Activated T-helper 1 cell treated with anti-CD3 and anti-CD28 coated beads, Interleukin-12 subunit alpha, Interleukin-12 subunit beta, Interleukin-2, Interleukin-4 antibody, amounts not matched to agents 30 ng/mL and 10 ng/mL and 1 ng/mL, durations not matched to agents 14 hours and 24 hours and 36 hours (primary cell): ENCODE measurements at places on chromosomes 6 and 20. TPM values are rescaled to one million over a fixed set of nuclear protein-coding genes. Genes with fewer than 3 reads are reported as not detected.
A peak's percentile ranks its signal among the peaks of the same experiment; 100 is the strongest.

The CD24 gene
- 0.56 and 0.65 TPM in 2 replicates for total RNA-seq

The C20orf202 gene
- total RNA-seq: not detected in 2 replicates

DNA sequence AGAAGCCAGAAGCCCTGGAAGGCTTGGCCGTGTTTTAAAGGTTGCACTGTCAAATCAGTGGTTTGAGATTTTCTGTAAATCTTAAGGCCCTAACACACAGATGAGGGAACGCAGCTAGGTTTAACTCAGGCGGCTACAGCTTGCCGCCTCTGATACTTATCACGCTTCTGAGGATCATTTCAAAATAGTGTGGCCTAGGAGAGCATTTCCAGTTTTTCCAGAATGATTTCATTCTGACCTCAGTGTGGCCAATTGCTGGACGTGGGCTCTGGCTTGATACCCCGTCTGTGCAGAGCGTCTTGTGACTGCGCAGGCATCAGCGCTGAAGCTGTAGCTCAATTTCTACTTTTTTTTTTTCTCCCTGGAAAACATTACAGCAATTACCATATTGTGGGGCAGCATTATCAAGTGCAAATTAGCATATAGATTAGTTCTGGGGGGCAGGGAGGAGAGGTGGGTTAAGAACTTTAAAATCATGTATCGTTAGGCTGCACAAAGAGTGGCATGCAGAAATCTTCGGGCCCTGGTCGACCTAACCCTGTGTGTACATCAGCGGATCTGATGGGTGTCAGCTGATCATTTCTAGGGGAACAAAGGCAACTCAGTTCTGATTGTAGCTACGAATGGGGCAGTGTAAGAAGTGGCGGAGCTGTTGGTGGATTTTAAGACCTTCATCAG is 105.0 kb upstream of the EEF1E1 start:
- H3K36me3 ChIP-seq: no peaks in the 10 kb centered on the region
- H3K27me3 ChIP-seq: peaks cover 5% of the 10 kb centered on the region
- H3K27ac ChIP-seq: no peak overlapping the region
- no peak for DNase-seq
- no peak overlapping the region for H3K4me3 ChIP-seq

The RAB5IF gene
- 112 and 119 TPM in 2 replicates for total RNA-seq

DNA sequence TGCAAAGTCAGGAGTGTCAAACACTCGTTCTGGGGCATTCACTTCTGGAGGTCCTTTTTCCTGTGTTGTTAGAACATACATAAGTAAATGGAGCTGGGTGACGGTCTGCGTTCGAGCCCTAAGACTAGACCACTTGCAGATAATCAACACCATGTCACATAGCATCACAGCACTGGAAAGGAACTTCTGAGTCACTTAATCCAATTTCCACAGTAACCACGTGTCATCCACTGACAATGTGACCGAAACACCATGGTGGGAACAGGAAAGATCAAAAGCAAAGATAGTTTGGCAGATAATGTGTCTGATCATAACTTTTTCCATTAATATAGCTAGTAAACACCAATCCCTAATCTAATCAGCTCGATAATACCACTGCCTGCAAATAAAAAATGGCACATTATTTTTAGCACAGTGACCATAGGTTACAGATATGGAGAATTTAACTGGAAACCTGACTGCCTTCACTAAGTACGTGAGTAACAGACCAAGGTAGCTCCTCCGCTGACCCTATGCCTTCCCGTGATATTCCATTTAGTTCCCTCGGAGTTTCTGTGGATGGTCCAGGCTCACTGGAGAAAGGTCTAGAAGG is 34.8 kb downstream of the WRNIP1 start:
- no peaks in the 10 kb centered on the region for H3K27me3 ChIP-seq
- no peak overlapping the region for H3K4me3 ChIP-seq
- peak overlapping the region; percentile 62 for H3K27ac ChIP-seq
- H3K4me1 ChIP-seq: peaks cover 44% of the 10 kb centered on the region

The FNDC1 gene
- 0.02 TPM in 1 of 2 replicates, not detected in the other for total RNA-seq

The NUP43 gene
- 81.3 and 90.5 TPM in 2 replicates for total RNA-seq

DNA sequence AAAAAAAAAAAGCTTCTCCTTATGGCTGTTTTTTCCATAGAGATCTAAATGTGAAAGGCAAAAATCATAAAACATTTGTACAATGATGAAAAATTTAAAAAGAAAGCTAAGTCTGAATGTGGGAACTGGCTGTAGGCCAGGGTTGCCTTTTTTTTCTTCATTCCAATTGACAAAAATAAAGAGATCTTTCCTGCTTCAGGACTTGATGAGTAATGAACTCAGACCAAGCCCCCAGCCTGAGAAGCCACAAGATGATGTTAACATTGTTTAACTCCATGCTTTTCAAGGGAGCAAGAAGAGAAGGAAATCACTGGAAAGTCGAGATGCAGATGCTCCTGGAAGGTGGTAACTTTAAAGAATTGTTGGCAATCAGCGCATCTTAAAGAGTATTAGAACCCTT is 41.4 kb downstream of the TRMT6 start:
- no peak for DNase-seq
- peaks cover 7% of the 10 kb centered on the region for H3K4me1 ChIP-seq
- no peak overlapping the region for H3K27ac ChIP-seq
- peaks cover 44% of the 10 kb centered on the region for H3K27me3 ChIP-seq
- H3K36me3 ChIP-seq: no peaks in the 10 kb centered on the region
- no peak overlapping the region for H3K4me3 ChIP-seq

The OVOL2 gene
- not detected in 2 replicates for total RNA-seq

- no peaks in the 10 kb centered on the region for H3K4me1 ChIP-seq
- DNase-seq: no peak
- no peak overlapping the region for H3K4me3 ChIP-seq
- no peaks in the 10 kb centered on the region for H3K27me3 ChIP-seq
- no peaks in the 10 kb centered on the region for H3K36me3 ChIP-seq
Measured at GRCh38 chr20:10634683-10635411, 39.0 kb downstream of the JAG1 start.

- H3K27ac ChIP-seq: no peak overlapping the region
- H3K27me3 ChIP-seq: peaks cover 14% of the 10 kb centered on the region
- DNase-seq: no peak
- H3K4me3 ChIP-seq: no peak overlapping the region
- H3K4me1 ChIP-seq: no peaks in the 10 kb centered on the region
- no peaks in the 10 kb centered on the region for H3K36me3 ChIP-seq
Measured at GRCh38 chr20:40806929-40807820, 118.1 kb upstream of the MAFB start.

DNA sequence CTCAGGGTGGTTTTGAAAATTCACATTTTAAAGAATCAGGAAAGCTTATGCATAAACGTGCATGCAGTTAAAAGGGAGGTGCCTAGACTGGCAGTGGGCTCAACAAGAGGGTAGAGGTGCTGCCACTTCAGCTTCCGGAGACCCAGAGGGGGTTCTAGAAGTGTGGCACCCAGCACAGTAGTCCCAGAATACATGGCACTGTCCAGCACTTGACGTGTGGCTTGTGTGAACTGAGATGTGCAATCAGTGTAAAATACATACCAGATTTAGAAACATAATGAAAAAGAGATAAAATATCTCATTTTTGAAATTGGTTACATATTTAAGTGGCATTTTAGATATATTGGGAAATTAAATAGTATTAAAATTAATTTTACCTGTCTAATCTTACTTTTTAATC is 89.3 kb downstream of the RIN2 start:
- H3K4me1 ChIP-seq: no peaks in the 10 kb centered on the region
- no peaks in the 10 kb centered on the region for H3K36me3 ChIP-seq
- DNase-seq: no peak
- no peak overlapping the region for H3K27ac ChIP-seq
- no peak overlapping the region for H3K4me3 ChIP-seq

DNA sequence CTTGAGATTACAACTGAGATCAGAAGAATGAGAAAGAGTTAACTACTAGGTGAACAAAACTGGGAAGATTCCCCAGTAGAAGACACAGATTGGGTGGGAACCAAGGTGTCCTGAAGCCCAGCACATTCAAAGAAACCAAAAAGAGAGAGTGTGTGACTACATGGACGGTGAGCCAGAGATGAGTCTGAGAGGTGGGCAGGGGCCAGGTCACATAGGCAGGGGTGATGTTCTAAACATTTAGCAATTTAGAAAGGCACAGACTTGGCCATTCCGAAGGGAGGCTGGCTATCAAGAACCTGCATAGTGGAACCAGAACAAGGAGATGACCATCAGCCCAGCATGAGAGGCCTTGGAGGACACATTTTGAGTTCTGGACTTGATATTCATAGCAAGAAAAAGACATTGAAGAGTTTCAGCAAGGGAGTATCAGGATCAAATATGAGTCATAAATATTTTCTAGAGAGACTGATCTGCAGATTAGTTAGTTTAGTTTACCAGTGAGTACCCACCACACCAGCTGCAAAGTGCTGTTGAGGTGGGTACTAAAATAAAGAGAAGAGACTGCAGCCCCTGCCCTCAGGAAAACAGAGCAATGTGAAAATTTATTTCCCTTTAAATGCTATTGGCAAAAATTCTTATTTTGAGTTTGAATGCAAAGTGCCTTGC is 340.5 kb upstream of the PRDM1 start:
- DNase-seq: no peak
- H3K36me3 ChIP-seq: peaks cover 6% of the 10 kb centered on the region
- H3K27me3 ChIP-seq: no peaks in the 10 kb centered on the region
- peak overlapping the region; percentile 2 for H3K27ac ChIP-seq
- H3K4me3 ChIP-seq: peak overlapping the region; percentile 1

DNA sequence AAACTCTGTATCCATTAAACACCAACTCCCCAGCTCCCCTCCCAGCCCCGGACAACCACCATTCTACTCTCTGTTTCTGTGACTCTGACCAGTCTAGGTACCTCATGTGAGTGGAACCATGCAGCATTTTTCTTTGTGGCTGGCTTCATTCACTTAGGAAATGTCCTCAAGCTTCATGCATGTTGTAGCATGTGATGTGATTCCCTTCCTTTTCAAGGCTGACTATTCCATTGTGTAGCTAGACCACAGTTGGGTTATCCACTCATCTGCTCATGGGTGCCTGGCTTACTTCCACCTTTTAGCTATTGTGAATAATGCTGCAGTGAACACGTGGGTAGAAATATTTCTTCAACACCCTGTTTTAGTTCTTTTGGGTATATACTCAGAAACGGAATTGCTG is 8.8 kb upstream of the BPHL start:
- no peak overlapping the region for H3K4me3 ChIP-seq
- H3K4me1 ChIP-seq: no peaks in the 10 kb centered on the region
- no peaks in the 10 kb centered on the region for H3K27me3 ChIP-seq
- no peak overlapping the region for H3K27ac ChIP-seq
- H3K36me3 ChIP-seq: peaks cover 51% of the 10 kb centered on the region

GRCh38 chr6:7585287-7585930 is 4.6 kb upstream of the SNRNP48 start:
- no peak overlapping the region for H3K4me3 ChIP-seq
- DNase-seq: no peak
- H3K27ac ChIP-seq: no peak overlapping the region
- H3K27me3 ChIP-seq: peaks cover 3% of the 10 kb centered on the region

The SUMO4 gene
- 11.6 and 12.0 TPM in 2 replicates for total RNA-seq

The SIRPB1 gene
- 1.6 and 3.3 TPM in 2 replicates for total RNA-seq

- no peak for DNase-seq
- H3K4me3 ChIP-seq: no peak overlapping the region
- peaks cover 15% of the 10 kb centered on the region for H3K4me1 ChIP-seq
- peaks cover 13% of the 10 kb centered on the region for H3K27me3 ChIP-seq
- H3K36me3 ChIP-seq: no peaks in the 10 kb centered on the region
- H3K27ac ChIP-seq: no peak overlapping the region
Measured at GRCh38 chr6:7647504-7647903, 57.5 kb downstream of the SNRNP48 start.

DNA sequence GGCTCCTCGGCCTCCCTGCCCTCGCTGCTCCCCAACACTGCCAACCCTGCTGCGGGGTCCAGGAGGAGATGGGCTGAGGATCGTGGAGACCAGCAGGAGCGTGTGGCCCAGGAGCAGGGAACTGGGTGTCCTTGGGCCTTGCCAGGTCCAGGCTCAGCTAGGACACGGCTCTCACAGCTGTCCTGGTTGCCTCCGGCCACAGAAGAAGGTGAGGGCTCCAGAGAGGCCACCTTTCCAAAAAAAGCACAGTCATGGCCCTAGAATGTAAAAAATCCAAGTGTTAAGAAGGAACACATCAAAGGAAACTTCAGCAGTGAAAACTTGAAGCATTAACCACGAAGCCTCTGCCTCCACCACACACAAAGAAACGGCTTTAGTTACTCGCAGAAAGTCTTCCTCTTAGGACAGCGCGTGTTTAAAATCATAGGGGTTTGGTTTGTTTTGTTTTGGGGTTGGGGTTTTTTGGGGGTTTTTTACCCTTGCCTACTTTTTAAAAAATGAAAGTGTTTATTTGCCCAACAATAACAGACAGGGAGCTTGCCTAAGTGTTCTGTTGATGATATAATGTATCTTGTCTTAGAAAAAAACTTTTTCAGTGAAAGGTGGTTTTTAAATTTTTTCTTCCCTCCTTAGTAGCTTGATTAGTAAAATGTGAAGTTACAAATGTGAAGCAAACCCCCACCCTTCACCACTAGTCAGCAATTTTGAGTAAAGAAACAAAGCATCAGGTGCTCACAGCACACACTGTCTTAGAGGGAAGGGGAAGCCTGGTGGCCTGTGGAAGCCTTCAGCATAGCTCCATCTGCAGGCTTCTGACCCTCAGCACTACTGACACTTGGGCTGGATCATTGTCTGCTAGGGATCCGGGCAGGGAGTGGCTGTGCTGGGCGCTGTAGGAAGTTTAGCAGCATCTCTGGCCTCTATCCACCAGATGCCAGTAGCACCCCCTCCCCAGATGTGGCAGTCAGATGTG is 60.0 kb downstream of the PTPN1 start:
- DNase-seq: peak; percentile 47
- peak overlapping the region; percentile 51 for H3K4me3 ChIP-seq
- H3K27me3 ChIP-seq: no peaks in the 10 kb centered on the region
- peaks cover 69% of the 10 kb centered on the region for H3K4me1 ChIP-seq
- H3K27ac ChIP-seq: peak overlapping the region; percentile 87

The DCDC2 gene
- total RNA-seq: not detected in 2 replicates

- no peak overlapping the region for H3K4me3 ChIP-seq
- H3K27me3 ChIP-seq: no peaks in the 10 kb centered on the region
Measured at GRCh38 chr6:85662251-85662650, 19.6 kb upstream of the SYNCRIP start.

GRCh38 chr6:39075807-39076622 is 27.4 kb downstream of the GLP1R start:
- H3K27me3 ChIP-seq: peaks cover 9% of the 10 kb centered on the region
- no peak for DNase-seq
- no peak overlapping the region for H3K27ac ChIP-seq
- H3K36me3 ChIP-seq: no peaks in the 10 kb centered on the region

- no peaks in the 10 kb centered on the region for H3K36me3 ChIP-seq
- no peaks in the 10 kb centered on the region for H3K4me1 ChIP-seq
- DNase-seq: no peak
- H3K27me3 ChIP-seq: no peaks in the 10 kb centered on the region
Measured at GRCh38 chr6:112522587-112522986, 175.5 kb downstream of the RFPL4B start.
